ENCODE measurements at places on chromosomes 12 and 14. TPM values are rescaled to one million over a fixed set of nuclear protein-coding genes. Genes with fewer than 3 reads are reported as not detected.
A peak's percentile ranks its signal among the peaks of the same experiment; 100 is the strongest.

DNA sequence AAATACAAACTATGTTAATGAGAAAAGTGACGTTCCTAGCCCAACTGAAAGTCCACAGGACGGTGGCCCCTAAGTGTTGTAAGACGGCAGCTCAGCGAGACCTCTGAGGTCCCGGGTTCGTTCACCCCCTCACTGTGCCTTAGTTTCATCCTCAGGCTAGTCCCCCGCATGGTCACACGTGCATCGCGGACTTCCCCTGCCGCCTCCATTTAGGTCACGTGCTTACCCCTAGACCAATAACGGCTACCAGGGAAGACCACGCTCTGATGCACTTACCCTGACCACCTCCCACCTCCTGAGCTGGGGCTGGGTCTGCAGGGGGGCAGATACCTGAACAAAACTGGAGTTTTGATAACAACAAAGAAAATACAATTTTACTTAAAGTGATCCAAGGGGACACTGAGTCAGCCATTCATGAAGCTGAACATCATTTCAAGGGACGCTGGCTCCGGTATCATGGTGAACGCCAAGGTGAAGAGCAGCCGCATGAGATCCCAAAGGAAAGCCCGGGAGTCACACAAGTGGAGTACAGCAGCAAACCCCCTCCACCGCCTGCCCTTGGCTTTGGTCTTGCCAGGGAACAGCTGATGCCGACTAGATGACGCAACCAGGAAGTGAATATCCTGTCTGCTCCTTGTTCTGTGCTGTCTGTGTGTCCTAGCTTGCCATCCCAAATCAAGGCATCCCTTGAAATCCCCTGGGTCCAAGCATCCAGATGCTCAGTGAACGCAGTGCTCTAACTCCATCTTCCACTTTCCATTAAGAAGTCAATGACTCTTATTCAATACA, 274.1 kb downstream of the PCNX1 start:
- DNase-seq: no peak

CABP1 gene
- total RNA-seq: not detected

BCL2L14 gene
- 0.64 TPM for total RNA-seq

TGM1 gene
- total RNA-seq: 1.7 TPM

DNA sequence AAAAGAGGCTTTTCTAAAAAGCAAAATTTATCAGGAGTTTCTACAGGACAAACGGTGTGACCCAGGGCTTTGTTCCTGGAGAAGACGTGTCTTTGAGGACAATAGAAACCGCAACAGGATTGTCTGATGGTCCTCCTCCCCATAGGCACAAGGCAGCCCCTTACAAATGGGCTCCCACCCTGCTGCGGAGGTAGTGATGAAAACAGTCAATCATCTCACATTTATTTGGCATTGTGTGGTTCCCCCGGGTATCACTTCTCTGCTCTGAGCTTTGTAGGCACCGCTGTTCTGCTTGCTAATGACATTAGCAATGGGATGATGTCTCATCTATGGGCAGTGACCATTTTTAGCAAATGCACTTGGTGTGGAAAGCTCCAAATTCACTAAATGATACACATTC, 155.5 kb upstream of the TMPO start:
- no peak for DNase-seq

GRCh38 chr14:80942191-80942600, 658 bp upstream of the CEP128 start:
- no peak for DNase-seq

DNA sequence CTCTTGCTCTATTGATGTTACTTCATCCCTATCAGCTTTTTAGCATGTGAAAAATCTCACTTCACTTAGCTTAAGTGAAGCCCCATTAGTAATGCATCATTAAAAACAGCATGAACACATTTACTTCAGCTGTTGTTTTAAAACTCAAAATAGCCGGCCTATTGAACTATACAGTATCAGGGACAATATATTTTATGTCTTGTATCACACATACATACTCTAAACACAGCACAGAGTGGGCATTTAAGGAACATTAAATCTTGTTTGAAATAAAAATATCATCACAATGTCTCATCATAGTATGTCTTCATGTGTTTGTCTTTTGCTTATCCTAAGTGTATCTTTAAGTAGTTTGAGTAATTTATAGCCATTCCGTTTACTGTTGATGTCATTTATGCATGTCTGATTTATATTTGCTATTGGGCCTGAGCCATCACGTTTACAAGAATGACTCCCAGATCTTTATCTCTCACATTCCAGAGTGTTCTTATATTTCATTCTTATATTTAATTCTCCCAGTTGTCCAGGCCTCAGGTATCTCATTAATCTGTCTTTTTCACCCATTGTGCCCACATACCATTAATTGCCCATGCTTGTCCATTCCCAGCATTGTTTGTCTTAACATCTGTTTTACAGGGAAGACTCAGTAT, 57.5 kb downstream of the ARHGAP5 start:
- no peak for DNase-seq

TAS2R42 gene
- total RNA-seq: not detected

GRCh38 chr12:80702889-80703805, 4.3 kb upstream of the MYF6 start:
- DNase-seq: no peak

DNA sequence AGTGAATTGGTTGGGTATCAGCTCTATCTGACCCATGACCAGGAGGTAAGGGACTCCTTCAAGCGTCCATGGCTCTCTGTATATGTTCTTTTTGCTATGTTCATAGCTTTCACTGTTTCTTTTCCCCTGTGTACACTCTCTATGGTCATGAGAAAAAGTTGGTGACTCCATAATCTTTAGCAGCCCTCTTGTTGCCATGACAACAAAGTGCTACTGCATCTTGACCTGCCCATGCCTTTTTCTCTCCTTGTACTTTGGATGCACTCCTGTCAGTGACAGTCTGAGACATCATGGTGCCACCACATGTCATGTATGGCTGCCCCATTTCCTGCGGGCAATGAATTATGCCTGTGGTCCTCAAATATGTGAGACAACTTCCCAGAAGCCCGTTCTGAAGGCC, 280.2 kb downstream of the TMEM121 start:
- no peak for DNase-seq

DNA sequence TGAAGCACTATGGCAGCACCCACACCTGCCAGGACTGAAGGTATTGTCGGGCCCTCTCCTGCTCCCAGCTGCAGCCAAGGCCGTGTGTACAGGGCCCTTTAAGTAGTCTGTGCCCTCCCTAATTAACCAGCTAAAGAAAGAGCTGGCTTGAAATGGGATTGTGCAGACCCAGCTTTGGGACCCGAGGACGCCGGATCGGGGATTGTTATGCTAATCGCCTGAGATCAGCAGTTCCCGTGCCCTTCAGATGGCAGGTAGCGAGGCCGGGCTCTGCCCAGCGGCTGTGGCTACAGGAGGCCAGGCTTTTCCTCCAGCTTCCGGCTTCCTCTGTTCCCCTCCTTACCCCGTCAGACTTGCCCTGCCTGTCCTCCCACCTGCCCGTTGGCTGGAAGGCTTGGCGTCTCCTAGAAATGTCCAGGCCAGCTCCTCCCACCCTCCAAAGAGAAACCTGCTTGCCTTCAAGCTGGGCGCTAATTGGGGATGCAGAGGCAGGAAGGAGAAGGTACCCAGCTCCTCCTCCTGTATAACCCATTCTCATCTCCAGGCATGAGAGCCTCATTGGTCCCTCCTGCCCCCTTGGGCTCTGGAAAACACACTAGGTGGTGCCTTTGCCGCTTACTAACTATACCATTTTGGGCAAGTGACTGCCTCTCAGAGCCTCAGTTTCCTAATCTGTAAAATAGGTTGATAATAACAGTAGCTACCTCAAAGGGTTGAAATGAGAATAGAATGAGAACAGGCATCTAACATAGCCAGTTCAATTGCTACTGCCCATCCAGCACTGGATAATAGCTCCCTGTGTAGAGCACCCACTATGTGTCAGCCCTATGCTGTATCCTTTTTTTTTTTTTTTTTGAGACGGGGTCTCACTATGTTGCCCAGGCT, 25.8 kb upstream of the MSI1 start:
- DNase-seq: peak; percentile 22

- no peak for DNase-seq
Measured at GRCh38 chr12:112822056-112822455, 30.5 kb downstream of the RPH3A start.

DNA sequence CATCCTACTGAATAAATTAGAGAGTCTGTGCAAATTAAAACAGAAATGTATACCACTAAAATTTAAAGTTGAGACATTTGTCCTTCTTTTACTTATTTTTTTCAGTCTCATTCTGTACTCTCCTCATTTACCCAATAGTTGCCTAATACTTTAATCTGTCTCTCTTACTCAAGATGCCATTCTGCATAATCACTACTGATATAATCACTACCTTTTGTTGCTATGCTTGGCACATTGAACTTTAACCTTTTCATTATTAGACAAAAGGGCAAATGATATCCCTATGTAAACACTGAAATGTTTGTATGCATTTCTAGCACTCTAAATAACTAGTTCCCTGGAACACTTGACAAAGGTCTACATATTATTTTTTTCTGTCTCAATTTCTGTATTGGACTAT, 1108.3 kb upstream of the FLRT2 start:
- no peak for DNase-seq

- DNase-seq: no peak
Measured at GRCh38 chr12:104473374-104473983, 16.7 kb downstream of the CHST11 start.

SIRT4 gene
- 1.8 TPM for total RNA-seq

DNA sequence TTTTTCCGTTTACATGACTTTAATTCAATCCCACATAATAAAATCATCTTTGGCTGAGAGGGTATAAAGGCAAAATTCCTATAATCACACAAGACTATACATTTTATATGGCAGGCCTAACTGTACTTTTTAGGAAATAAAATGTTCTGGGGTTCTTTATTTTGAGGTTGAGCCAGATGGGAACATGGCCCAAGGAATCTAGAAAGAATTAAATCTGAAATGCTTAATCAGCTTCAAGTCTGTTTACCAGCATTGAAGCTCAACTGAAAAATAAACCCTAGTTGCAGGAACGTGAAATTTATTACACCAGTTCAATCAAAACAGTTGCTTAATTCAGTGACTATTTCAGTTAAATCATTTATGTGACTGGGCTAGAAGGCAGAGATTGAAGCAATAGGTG, 191.0 kb upstream of the BTG1 start:
- no peak for DNase-seq

GRCh38 chr12:56775638-56776037, 12.5 kb downstream of the HSD17B6 start:
- no peak for DNase-seq

DNA sequence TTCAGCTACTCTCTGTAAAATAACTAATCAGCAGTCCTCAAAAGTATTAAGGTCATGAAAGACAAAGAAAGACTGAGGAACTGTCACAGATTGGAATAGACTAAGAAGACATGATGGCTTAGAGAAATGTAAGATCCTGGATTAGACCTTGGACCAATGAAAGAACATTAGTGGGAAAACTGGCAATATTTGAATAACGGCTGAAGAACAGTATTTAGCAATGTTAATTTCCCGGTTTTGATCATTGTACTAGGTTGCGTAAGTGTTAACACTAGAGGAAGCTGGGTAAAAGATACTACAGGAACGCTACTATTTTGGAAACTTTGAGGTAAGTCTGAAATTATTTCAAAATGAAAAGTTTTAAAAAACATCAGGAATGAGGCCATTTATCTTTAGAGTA, 98.8 kb upstream of the RESF1 start:
- DNase-seq: no peak

DNA sequence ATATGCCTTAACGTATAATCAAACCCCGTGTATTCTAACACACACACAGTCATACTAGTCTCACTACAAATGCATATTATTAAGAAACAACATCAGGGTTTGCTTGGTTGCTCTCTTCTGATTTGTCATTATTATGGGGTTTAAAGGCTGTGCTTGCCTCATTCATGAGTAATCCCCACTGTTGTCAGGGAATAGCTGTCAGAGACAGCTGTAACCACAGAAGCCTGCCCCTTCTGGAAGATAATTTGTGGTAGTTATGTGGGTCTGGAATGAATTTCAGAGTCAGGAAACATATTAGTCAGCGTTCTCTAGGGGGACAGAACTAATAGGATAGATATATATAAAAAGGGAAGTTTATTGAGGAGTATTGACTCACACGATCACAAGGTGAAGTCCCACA, 456.9 kb upstream of the TMEM132C start:
- no peak for DNase-seq

DNA sequence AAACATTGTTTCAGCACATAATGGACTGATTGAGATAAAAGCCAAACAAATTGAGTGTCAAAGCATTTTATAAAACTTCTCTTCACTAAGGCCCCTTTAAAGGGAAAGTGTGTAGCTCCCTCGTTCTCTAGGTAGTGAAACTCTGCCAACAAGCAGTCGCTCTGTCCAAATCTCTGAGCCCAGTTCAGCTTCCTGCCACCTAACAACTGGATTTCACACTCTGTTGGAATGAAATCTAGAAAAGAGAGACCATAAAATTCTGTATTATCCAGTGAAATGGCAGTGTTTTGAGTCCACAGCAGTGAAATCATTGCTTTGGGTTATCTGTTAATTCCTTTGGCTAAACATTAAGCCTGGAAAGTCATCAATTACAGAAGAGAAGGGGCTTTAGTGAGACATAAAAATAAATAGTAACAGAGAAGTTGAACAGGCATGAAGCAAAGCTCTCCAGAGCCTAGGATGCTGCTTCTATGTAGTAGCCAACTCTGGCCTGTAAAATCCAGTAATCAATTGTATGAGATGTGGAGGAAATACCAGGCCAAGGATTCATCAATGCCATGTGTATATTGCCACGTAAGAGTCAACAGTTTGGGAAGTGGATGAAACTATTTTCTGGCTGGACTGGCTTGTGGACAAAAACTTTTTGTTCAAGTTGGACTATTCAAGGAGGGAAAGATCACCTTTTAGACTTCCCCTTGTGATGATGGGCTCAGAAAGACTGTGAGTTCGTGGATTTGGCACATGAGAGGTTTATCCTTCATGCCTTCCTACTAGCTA, 122.5 kb downstream of the WIF1 start:
- DNase-seq: no peak

DNA sequence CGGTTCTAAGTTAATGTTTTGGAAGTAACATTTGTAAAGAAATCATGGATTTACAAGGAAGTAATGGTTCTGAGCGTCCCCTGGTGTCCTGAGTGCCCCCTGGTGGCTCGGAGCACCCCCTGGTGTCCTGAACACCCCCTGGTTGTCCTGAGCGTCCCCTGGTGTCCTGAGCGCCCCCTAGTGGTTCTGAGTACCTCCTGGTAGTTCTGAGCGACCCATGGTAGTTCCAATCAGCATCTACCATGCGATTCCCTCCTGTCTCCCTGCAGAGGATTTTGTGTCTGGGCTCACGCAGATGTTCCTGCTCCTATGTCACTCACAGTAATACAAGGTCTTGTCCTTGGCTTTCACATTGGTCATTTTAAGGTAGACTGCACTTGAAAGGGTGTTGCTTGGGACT, 1352.9 kb downstream of the TMEM121 start:
- DNase-seq: no peak

GPR137C gene
- total RNA-seq: 3.3 TPM

DNA sequence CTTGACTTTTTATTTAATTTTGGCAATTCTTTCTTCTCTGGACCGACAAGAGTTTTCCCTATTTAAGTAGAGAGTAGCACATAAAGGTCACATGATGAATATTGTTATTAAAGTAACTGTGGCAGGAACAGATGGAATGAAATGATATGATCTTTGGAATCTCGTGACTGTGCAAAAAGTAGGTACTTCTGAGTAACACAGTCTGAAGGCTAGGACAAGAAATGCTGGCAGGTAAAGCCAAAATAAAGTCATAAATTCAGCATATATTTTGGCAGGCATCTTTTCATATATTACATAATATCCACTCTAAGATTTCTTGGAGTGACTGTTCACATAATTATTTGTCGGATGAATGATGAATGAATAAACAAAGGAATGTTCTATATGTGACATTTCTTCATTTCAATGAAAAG, 121.4 kb downstream of the EFCAB11 start:
- no peak for DNase-seq

All from endothelial cell (in vitro differentiated cells).